Thymus (tissue), 14 donors: ENCODE measurements at places on chromosomes 6 and 20. TPM values are rescaled to one million over a fixed set of nuclear protein-coding genes. Genes with fewer than 3 reads are reported as not detected.
A peak's percentile ranks its signal among the peaks of the same experiment; 100 is the strongest.

The OR2H1 gene
- 0.05 TPM for polyA plus RNA-seq

The SYNDIG1 gene
- polyA plus RNA-seq = 0.41 TPM

The LAMA5 gene
- 155 TPM for polyA plus RNA-seq

The B3GAT2 gene
- polyA plus RNA-seq = 0.46 TPM

- H3K4me1 ChIP-seq = no peaks in the 10 kb centered on the region
- no peak overlapping the region for H3K27ac ChIP-seq
- no peaks in the 10 kb centered on the region for H3K27me3 ChIP-seq
- H3K4me3 ChIP-seq = no peak overlapping the region
- DNase-seq = no peak
These were observed 163.1 kb downstream of the SOD2 start for GRCh38 chr6:159529934-159530333.

GRCh38 chr20:3669710-3670367 is 6.6 kb upstream of the GFRA4 start:
- no peaks in the 10 kb centered on the region for H3K36me3 ChIP-seq
- no peak for DNase-seq
- H3K27ac ChIP-seq = no peak overlapping the region
- peaks cover 63% of the 10 kb centered on the region for H3K27me3 ChIP-seq
- H3K4me3 ChIP-seq = no peak overlapping the region

DNA sequence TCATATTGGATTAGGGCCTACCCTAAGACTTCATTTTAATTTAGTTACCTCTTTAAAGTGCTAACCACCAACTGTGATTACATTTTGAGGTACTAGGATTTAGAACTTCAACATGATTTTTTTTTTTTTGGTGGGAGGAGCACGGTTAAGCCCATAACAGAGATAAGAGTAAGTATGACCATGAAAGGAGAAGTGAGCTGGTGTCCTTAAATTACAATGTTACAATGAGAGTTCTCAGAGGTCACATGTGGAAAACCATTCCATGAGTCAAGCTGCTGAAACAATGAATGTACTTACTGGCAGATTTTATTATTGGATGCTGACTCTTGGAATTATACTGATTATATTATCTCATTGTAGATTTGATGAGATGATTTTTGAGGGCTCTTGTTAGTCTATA is 779.3 kb upstream of the CITED2 start:
- no peaks in the 10 kb centered on the region for H3K36me3 ChIP-seq
- DNase-seq = no peak
- no peak overlapping the region for H3K4me3 ChIP-seq
- no peaks in the 10 kb centered on the region for H3K27me3 ChIP-seq
- H3K4me1 ChIP-seq = no peaks in the 10 kb centered on the region

DNA sequence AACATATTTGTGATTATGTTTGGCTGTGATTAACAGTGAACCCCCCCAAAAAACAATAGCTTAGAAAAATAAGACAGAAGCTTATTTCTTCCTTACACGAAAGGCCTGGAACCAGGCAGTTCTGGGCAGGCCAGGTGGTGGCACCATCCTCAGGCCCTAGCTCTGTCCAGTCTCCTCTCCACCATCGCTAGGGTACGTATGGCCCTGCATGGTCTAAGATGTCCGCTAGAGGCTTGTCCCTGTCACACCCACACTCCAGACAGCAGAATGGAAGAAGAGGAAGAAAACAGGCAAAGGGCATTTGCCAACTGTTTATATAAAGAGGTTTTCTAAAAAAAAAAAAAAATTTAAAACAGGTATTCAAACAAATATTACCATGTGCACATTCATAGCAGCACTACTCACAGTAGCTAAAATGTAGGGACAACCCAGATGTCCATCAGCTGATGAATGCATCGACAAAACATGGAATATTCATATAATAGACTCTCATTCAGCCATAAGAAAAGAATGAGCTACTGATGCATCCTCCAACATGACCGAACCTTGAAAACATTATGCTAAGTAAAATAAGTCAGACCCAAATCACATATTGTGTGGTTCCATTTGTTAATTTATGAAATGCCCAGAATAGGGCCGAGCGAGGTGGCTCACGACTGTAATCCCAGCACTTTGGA is 6.7 kb downstream of the TGM3 start:
- no peak overlapping the region for H3K27ac ChIP-seq
- no peak for DNase-seq
- no peak overlapping the region for H3K4me3 ChIP-seq
- no peaks in the 10 kb centered on the region for H3K4me1 ChIP-seq
- H3K36me3 ChIP-seq = no peaks in the 10 kb centered on the region

GRCh38 chr6:166364456-166364855 is 18.3 kb downstream of the MPC1 start:
- H3K27me3 ChIP-seq = no peaks in the 10 kb centered on the region
- H3K4me3 ChIP-seq = no peak overlapping the region
- H3K36me3 ChIP-seq = peaks cover 23% of the 10 kb centered on the region
- no peak overlapping the region for H3K27ac ChIP-seq
- H3K4me1 ChIP-seq = no peaks in the 10 kb centered on the region

DNA sequence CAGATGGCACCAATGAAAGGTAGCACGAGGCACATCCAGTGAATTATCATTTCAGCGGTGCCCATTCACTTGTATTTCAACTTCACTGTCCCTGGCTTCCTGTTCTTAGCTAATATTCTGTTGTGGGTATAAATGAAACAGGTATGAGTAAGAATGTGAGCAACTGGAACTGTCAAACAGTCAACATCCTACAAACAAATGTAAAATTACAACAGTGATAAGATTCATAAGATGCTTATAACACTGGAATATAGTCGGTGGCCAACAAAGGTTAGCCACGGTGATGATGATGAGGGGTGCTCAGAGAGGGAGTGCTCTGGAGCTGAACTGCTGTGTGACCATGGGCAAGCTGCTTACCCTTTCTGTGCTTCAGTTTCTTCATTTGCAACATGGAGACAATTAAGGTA is 74.9 kb upstream of the TOX2 start:
- DNase-seq = no peak
- peaks cover 8% of the 10 kb centered on the region for H3K27me3 ChIP-seq
- H3K36me3 ChIP-seq = no peaks in the 10 kb centered on the region
- no peak overlapping the region for H3K4me3 ChIP-seq

GRCh38 chr6:104621396-104621795 is 238.3 kb downstream of the HACE1 start:
- H3K27me3 ChIP-seq = no peaks in the 10 kb centered on the region
- H3K4me1 ChIP-seq = no peaks in the 10 kb centered on the region
- no peak for DNase-seq

- H3K4me3 ChIP-seq = no peak overlapping the region
- H3K27ac ChIP-seq = peak overlapping the region; percentile 12
- no peak for DNase-seq
- peaks cover 27% of the 10 kb centered on the region for H3K4me1 ChIP-seq
These were observed 255.4 kb downstream of the ATXN1 start for GRCh38 chr6:16505711-16506357.

DNA sequence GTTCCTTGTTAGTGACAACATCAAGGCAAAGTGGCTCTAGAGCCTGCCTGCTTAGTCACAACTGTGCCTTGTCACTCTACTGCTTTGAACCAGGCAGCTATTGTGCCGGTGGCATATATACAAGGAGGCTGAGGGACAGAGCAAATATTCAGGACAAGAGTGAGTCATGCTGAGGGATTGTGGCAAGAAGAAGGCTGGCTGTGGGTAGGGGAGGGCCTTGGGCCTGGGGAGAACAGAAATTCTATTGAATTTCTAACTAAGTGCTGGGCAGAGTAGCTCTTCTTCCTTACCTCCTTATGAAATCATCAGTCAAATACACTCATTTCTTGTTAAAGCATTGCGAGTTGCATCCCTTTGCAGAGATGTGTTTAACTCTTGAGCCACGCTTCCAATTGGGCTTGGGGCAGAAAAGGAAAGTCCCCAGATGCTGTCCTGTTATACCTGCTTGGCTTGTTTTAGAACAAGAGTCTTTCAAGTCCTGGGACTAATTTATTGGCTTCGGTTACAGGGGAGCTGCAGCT is 59.7 kb downstream of the PFDN4 start:
- no peaks in the 10 kb centered on the region for H3K27me3 ChIP-seq
- H3K27ac ChIP-seq = no peak overlapping the region
- no peak overlapping the region for H3K4me3 ChIP-seq
- no peaks in the 10 kb centered on the region for H3K36me3 ChIP-seq
- DNase-seq = no peak

DNA sequence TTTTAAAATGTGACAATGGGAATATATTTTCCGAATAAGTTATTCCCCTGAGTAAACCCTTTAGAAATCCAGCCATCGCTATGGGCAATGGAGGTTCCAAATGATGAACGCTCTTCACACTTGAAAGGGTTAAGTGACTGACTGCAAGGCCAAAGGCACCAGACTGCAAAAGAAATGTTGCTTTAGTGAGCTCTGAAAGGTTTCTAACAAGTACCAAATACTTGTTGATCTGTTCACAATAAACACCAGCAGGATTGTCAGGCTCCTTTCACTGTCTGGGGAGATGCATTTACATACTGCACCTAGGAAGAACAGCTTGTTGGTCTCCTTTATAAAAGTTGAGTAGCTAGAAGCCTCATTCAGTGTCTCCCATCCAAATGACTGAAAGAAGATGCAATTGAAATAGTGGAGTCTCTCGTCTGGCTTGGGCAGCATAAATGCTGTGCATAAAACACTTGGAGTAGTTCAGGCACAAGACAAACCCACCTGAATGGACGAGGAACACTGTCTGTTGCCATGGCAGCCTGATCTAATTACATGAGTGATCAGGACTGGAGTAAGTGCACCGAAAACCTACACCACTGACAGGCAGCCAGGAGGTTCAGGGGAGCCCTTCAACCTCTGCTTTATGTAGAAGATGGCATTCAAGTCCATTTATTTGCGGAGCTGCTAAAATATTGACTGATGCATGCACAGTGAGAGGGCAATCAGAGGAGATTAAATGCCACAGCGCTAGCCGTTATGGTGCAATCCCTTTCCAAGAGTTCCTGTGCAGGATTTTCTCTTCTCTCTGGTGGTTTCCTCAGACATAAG is 2.9 kb downstream of the ATXN1 start:
- peaks cover 22% of the 10 kb centered on the region for H3K4me1 ChIP-seq
- H3K36me3 ChIP-seq = no peaks in the 10 kb centered on the region
- H3K4me3 ChIP-seq = no peak overlapping the region
- no peak for DNase-seq

DNA sequence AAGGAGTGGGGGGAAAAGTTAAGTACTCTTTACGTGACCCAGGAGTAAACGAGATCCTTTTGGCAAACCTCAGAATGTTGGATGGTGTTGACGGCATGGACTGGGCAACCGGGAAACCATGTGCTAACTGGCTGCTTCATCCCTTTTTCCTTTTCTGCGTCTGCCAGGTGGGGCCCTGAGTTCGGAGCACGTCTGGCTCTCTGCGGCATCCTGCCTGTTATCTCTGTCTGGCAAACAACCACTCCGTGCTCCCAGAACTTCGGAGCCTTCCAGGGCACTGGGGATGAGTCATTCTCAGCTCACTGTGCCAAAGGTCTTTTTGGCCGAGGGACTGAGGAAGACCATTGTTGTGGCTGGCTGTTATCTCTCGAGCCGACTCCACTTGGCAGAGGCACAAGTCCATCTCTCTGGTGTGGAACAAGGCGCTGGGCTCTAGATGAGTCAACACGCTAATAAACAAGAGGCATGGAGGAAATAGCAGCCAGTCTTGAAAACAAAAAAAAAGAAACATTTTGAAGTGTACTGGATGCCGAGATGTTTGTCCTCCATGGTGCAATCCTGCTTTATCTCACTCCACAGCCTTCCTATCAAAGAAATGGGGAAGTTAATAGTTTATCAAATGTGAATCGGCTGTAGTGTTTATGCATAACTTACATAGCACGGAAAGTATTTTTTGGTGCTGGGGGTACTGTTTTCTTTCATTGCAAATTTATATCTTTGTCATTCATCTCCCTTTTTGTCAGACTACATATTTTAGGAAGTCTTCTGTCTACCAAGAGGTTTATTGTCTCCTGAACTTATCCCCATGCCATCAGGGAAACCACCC is 64.6 kb upstream of the TXNDC5 start:
- H3K27ac ChIP-seq = no peak overlapping the region
- no peaks in the 10 kb centered on the region for H3K36me3 ChIP-seq
- no peak for DNase-seq
- H3K27me3 ChIP-seq = peaks cover 11% of the 10 kb centered on the region
- no peak overlapping the region for H3K4me3 ChIP-seq

DNA sequence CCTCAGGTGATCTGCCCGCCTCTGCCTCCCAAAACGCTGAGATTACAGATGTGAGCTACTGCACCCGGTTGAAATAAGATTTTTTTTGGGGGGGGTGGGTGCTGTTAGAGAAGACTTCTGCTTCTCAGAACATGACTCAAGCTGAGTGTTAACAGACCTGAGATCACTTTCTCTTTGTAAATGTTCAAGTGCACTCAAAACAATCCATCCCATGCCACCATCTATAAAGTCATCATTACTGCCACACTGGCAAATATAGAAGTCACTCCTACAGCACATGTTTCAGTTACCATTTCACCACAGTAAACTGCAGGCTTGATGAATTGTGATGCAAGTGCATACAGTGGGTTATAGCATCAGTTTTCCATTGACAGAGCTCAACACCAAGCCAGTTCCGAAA is 9.0 kb downstream of the VPS16 start:
- DNase-seq = no peak
- no peak overlapping the region for H3K27ac ChIP-seq
- no peaks in the 10 kb centered on the region for H3K27me3 ChIP-seq
- peaks cover 5% of the 10 kb centered on the region for H3K4me1 ChIP-seq
- H3K4me3 ChIP-seq = no peak overlapping the region

- no peaks in the 10 kb centered on the region for H3K27me3 ChIP-seq
- no peak overlapping the region for H3K4me3 ChIP-seq
- no peaks in the 10 kb centered on the region for H3K36me3 ChIP-seq
- no peaks in the 10 kb centered on the region for H3K4me1 ChIP-seq
These were observed 121.0 kb downstream of the PREX1 start for GRCh38 chr20:48706710-48707365.

DNA sequence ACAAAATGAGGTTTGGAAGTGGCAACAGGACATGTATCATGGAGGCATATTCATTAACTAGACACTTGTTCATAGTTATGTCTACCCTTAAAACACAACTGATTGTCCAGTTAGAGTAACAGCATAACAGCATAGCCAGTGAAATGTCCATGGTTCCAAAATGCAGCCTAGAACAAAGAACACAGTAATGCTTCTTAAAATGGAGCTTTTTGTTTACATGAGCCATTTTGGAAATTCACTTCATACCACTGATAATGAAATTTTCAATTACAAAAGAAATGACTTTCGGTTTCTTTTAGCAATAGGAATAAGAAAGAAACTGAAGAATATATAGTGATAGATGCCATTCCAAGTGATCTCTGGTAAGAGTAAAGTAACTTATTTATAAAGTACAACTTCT is 111.1 kb upstream of the DST start:
- no peak overlapping the region for H3K27ac ChIP-seq
- H3K27me3 ChIP-seq = no peaks in the 10 kb centered on the region
- no peak for DNase-seq
- peaks cover 22% of the 10 kb centered on the region for H3K4me1 ChIP-seq
- H3K4me3 ChIP-seq = no peak overlapping the region

GRCh38 chr20:9705722-9706476 is 133.0 kb downstream of the PAK5 start:
- no peak overlapping the region for H3K4me3 ChIP-seq
- no peak for DNase-seq
- no peaks in the 10 kb centered on the region for H3K27me3 ChIP-seq
- H3K27ac ChIP-seq = no peak overlapping the region
- H3K4me1 ChIP-seq = no peaks in the 10 kb centered on the region

- DNase-seq = no peak
- no peak overlapping the region for H3K4me3 ChIP-seq
- peaks cover 5% of the 10 kb centered on the region for H3K4me1 ChIP-seq
- H3K27ac ChIP-seq = no peak overlapping the region
- no peaks in the 10 kb centered on the region for H3K36me3 ChIP-seq
These were observed 8.3 kb downstream of the PPP1R3G start for GRCh38 chr6:5093231-5094015.

- no peak for DNase-seq
- peak overlapping the region; percentile 7 for H3K27ac ChIP-seq
- H3K4me1 ChIP-seq = no peaks in the 10 kb centered on the region
- H3K27me3 ChIP-seq = no peaks in the 10 kb centered on the region
- no peak overlapping the region for H3K4me3 ChIP-seq
These were observed 9.3 kb upstream of the ZFP64 start for GRCh38 chr20:52200870-52201269.
